Kidney tubule cell (primary cell): ENCODE measurements at places on chromosomes 1 and 21.

DNA sequence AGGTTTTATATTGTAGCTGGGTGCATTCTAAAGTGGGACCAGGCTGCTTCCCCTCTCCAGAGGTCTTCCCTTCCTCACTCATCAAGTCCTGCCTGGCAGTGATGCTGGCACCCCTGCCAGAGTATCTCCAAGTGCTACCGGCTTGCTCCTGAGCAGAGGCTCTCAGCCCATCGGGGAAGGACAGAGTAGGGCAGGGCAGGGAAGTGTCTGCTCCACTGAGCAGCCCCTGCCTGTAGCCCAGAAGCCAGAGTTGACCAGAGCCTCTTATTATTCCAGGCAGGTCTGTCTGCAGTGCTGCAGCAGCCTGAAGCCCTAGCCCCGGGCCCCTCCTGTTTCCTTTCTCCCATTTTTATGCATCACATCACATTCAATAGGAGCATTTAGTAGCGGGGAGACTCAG is 51.1 kb downstream of the ATP2B4 start:
- no peak for DNase-seq

- peak; percentile 39 for DNase-seq
Measured at GRCh38 chr1:16006552-16007485, 2.8 kb downstream of the SRARP start.

DNA sequence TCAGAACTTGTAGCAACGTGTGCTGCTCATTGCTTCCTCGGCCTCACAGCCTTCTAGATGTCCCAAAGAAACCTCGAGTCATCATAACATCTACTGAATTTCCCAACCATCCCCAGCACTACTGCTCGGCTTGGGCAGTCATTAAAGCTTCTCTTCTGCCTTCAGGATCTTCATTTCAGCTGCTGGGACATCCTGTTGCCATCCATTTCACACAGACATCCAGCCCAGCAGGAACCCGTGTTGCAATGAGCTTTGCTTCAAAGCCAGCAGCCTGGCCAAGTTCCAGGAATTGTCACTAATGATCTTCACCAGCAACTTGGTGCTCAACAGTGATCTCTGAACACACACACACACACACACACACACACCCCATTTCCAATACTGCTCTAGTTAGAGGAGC is 18.5 kb downstream of the WLS start:
- DNase-seq: peak; percentile 45

DNA sequence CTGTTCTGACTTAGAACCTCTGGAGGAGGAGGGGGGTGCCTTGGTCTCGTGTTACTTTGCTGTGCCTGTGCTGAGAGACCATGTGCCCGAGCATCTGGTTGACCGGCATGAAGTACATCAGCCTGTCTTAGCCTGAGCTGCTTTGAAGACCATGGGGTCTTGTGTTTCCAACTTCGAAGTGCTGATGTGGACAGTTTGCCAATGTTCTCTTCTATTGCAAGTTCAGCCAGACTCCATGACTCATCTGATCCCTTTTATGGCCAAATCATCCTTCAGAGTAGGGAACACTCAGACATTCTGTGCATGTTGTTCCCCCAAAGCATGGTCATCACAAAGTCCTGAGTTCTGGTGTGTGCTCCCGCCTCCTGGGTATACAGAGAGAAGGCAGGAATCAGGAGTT is 6.0 kb upstream of the PLA2G2C start:
- DNase-seq: no peak

GRCh38 chr1:33060579-33061083 is 20.3 kb upstream of the AZIN2 start:
- DNase-seq: no peak

GRCh38 chr1:8870616-8871538 is 7.6 kb downstream of the ENO1 start:
- peak; percentile 87 for DNase-seq

GRCh38 chr1:228866468-228866867 is 131.2 kb downstream of the RHOU start:
- DNase-seq: no peak

GRCh38 chr1:228312136-228312764 is 94.4 kb downstream of the TRIM11 start:
- no peak for DNase-seq

GRCh38 chr1:174448531-174448883 is 743 bp downstream of the GPR52 start:
- no peak for DNase-seq

DNA sequence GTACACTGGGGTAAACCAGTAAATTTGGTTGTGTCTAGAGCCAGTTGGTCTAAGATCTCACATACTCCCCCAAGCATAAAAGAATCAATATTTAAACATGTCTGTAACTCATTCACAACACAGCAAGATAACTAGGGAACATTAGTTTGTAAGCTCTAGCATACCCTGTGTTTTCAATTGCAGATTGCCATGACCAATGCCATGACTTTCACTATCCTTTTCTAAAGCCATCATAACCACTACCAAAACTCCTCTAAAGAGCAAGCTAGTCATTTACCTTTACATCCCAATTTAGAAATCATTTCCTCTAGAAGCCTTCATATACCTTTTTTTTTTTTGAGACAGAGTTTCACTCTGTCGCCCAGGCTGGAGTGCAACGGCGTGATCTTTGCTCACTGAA is 56.5 kb upstream of the PLA2G4A start:
- no peak for DNase-seq

DNA sequence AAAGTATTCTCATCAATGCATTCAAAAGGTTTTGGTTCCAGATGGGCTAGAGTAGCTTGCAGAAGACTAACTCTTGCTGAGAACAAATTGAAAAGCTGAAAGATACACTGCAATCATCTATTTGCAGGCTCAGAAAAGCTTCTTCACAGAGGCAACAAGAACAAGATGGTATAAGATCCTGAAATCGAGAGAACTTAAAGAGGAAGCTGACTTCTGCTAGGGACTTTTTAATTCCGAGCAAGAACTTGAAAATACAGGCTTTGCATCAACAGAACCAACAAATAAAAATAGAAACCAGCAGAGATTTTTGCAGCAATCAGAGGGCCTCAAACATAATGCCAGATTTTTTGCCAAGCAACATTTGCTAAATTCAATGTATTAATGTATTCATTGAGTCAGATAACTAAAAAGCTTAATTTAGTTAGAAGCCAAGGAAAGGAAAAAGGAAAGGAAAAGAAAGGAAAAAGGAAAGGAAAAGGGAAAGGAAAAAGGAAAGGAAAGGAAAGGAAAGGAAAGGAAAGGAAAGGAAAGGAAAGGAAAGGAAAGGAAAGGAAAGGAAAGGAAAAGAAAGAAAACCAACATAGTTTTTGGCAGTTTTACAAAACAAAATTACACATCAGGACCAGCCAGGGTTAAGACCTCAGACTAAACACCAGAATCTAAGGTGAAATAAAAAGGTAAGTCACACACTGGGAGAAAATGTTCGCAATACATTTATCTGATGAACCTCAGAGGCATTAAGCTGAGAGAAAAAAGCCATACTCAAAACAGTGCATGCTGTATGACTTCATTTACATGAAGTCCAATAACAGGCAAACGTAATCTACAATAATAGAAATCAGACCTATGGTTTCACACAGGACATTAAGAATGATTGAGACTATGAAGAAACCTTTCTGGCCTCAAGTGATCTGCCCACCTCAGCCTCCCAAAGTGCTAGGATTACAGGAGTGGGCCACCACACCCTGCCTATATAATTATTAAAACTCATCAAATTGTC is 42.6 kb downstream of the FAF1 start:
- no peak for DNase-seq

DNA sequence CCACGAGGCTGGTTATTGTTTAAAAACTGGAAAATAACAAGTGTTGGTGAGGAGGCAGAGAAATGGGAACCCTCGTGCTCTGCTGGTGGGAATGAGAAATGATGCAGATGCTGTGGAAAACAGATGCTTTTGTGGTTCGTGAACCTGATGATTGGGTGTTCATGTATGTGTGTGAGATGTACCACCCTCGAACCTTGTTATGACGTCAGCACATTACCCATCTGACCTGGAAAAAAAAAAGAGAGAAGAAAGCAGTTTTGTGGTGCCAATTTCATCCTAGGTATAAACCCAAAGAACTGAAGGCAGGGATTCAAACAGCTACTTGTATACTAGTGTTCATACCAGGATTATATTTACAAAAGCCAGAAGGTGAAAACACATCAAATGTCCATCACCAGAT is 6.4 kb upstream of the CFAP107 start:
- DNase-seq: no peak

- DNase-seq: peak; percentile 22
Measured at GRCh38 chr1:203131548-203132200, 4.1 kb downstream of the ADORA1 start.

GRCh38 chr1:230280054-230280795 is 145.9 kb downstream of the PGBD5 start:
- DNase-seq: no peak

DNA sequence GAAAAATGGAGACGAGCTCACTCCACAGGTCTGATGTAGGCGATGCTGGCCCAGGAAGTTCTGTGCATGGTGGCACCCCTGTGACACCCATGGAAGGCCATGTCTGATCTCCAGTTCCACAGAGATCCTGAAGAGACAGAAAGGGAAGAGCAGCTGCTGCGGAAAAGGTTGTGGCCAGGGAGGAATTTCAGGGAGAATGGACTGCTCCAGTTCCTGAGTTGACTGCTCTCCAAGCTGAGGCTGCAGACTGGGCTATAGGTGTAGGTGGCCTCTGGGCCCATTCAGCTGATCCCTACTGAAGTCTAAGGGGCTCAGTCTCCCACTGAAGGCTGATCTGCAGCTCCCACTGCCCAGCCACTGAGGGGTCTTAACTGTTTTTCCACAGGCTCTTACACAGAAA is 89.2 kb downstream of the ETS2 start:
- DNase-seq: no peak
